GM12865 (cell line): ENCODE measurements at places on chromosomes 13 and 19.

DNA sequence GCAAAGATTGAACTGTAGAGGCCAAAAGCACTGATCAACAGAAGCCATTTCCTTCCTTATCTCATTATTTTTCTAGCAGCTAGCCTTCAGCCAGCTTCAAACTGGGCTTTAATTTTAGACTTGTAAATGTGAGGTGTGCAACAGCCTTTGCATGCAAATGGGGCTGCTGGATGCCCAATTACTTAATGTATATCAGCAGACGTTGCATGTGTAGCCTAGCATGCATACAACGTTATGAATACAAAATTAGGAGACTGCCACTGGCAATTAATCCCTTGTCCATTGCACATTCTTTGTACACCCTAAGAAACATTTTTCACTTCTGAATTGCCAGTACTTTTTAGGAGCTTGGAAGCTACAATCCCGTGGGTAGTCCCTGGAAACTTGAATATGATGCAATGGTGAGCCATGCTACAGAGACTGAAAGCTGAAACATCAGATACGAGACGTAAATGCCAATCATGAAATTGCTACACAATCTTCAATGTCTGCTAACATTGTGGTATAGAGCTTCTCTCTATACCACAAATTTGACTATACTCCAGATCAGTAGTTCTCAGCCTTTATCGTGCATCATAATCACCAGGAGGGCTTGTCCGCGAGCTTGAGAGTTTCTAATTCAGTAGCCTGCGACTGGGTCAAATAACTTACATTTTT lies 20.2 kb downstream of the EPSTI1 start:
- DNase-seq = peak; percentile 30

- DNase-seq = no peak
These were observed 354.1 kb downstream of the RFC3 start for GRCh38 chr13:34172048-34172447.

DNA sequence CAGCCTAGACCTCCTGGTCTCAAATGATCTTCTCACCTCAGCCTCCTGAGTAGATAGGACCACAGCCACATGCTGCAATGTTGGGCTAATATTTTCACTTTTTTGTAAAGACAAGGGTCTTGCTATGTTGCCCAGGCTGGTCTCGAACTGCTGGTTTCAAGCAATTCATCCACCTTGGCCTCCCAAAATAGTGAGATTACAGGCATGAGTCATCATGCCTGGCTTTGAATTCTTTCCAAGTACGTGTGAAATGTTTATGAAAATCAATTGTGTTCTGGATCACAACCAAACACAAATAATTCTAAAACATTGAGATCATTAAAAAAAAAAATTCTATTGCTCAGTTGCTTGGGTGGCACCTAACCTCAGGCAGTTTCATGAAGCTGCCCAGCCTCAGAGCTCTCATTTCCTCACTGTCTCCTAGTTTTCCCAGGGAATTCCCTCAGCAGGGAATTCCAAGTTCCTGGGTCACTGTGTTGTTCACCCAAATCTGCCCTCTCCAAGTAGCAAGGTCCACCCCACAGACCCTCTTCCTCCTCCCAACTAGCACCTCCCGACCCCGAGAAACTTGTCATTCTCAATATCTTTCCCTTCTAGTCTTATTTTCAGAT lies 44.8 kb downstream of the ING1 start:
- DNase-seq = no peak

DNA sequence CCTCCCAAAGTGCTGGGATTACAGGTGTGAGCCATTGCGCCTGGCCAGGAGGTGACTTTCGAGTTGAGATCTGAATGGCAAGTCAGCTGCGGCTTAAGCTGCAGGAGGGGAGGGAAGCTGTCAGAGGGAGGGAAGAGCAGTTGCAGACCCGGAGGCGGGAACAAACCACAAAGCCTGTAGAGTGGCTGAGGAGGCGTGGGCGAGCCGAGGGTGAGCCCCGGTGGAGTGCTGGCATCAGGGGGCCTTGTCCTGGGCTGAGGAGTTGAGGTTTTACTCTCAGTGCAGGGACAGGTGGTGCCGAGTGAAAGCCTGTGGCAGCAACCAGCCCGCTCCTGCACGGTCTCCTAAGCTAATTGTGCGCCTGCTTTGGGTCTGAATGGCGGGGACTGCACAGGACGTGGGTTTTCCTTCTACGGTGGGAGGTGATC lies 24.2 kb downstream of the PPP1R37 start:
- DNase-seq = peak; percentile 80

GRCh38 chr19:6677883-6678689 lies 8.1 kb upstream of the TNFSF14 start:
- DNase-seq = no peak

- DNase-seq = no peak
These were observed 576 bp upstream of the EPN1 start for GRCh38 chr19:55674459-55674840.
